ENCODE measurements at places on chromosomes 2 and 18.

DNA sequence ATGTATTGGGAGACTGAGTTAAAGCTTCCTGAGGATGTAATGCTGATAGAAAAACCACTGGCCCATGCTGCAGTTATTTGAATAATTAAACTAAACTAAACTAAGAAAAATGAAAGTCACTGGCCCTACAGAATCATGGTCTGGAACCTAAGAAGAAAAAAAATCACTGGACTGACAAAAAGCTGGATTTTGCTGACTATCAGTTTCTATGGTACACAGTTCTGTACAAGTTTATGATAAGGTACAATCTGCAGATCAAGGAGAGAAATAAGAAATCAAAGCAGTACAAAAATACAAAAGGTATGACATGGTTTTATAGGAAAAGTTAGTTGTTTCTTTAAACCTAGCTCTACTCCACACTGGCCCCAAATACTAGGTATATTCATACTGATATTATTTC is 15.6 kb downstream of the PPP4R3B start:
- DNase-seq, result no peak

GRCh38 chr2:75602724-75603342 is 42.1 kb upstream of the EVA1A start:
- DNase-seq, result no peak

GRCh38 chr2:105857076-105857740 is 112.5 kb downstream of the NCK2 start:
- no peak for DNase-seq

GRCh38 chr18:45670281-45670962 is 53.6 kb upstream of the SLC14A1 start:
- DNase-seq, result no peak

- DNase-seq, result no peak
Measured at GRCh38 chr18:49899657-49900330, 86.5 kb upstream of the ACAA2 start.

GRCh38 chr18:45958027-45958426 is 9.1 kb downstream of the EPG5 start:
- DNase-seq, result no peak

- DNase-seq, result no peak
Measured at GRCh38 chr2:67108231-67108630, 288.9 kb upstream of the ETAA1 start.

GRCh38 chr2:127133793-127134192 is 26.8 kb upstream of the BIN1 start:
- DNase-seq, result no peak

- DNase-seq, result no peak
Measured at GRCh38 chr18:22088029-22088428, 81.4 kb upstream of the GATA6 start.

- no peak for DNase-seq
Measured at GRCh38 chr2:112198780-112199179, 56.1 kb downstream of the ZC3H8 start.

DNA sequence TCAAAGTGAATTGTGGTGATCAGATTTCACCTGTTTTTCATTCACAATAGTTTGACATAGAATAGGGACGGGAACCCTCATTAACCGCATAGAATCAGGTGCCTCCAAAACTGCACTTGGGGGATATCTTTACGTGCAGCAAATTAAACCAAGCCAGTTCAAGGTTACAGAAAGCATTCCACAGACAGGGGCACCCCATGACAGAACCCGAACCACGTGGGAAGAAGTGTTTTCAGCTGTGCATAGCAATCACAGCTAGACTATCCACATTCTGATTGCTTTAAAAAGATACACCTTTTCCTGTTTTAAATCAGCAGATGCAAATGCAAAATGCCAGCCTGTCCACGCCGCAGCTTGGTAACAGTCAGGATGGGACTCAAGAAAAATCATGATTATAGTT is 205.8 kb downstream of the ANAPC1 start:
- no peak for DNase-seq

DNA sequence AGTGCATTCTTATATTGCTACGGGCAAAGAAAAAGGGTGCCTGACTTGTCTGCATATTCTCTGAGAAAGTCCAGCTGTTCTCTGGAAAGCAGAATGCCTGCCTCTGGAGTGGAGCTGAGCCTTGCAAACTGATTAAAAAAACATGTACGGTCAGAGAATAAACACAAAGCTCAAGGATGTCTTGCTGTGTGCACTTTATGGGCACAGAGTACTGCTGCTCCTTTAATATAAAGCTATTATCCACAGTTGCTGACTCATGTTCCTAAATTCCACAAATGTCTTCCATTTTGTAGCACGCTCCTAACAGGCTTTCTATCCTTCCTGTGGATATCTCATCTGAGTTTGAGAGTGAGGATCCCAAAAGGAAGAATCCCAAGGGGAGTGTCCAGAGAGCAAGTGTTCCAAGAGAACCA is 229.0 kb downstream of the MREG start:
- no peak for DNase-seq

DNA sequence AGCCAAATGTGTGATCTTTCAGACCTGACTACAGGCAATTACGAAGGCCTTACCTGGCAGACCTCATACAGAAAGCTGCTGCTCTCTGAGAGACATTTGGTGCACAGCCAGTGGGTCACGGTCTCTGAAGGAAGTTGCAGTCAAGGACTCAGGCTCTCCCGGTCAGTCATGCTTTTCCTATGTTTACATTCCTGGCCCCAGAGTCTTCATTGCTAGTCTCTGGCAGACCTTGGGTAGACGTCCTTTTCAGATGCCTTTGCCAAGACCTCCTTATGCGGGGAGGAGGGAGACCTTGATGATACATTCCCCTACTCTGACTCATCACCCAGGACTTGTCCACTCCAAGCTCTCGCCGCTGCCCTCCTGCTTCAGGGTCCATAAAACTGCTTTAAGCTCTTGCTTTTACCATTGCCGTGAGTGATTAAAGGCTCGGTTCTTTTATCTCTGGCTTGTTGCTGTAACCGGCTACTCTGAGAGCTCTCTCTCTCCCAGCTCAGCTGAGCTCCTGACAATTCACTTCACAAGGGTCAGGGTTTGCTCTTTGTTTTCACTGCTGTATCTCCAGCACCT is 62.0 kb upstream of the SLC35F5 start:
- peak; percentile 39 for DNase-seq

DNA sequence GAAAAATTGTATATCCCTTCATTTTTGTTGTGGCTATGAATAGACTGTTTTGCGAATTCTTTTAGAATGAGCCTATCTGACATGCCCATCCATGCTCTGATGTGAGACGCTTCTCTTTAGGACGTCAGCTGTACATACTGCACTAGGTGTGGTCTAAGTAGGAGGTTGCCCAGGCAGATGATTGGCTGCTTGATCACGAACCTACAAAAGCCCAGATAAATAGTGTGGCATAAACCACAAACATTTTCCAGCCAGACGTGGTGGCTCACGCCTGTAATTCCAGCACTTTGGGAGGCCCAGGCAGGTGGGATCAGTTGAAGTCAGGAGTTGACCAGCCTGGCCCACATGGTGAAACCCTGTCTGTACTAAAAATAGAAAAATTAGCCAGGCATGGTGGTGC is 251.8 kb downstream of the AGAP1 start:
- no peak for DNase-seq

DNA sequence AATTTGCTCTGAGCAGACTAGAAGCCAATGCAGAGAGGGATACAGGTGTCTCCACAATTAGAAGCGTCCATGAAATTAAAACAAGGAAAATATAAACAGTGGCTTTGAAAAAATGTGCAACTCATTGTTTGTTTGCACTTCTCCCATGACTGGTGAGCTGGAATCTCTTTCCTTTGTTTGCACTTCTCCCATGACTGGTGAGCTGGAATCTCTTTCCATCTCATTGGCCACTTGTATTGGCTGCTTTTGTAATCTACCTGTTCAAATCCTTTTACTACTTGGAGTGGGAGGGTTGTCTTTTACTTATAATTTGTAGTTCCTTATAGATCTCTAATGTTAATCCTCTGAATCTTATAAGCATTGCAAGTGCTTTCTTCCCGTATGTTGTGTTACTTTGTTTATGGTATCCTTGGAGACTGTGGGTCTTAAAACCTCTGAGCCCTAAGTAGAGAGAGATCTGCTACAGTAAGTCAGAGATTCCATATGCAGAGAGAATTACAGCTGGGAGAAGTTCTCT is 94.1 kb downstream of the RTN4 start:
- DNase-seq, result no peak

DNA sequence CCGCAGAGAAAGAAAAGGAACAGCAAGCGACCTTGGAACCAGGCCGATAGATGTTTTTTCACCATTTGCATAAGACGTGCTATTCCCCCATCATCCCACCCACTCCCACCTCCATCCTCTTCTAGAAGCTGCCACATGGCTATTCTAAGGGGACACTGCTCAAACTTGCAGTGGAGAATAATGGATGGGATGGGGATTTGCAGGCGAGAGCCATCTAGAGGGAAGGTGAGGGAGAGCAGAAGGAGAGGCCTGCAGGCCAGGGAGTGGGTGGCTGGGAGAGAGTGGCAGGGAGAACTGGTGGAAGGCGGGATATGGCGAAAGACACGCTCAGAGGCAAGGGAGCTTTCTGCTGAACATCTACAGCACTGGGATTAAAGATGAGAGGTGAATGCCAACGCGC is 84.9 kb downstream of the MAPK4 start:
- peak; percentile 38 for DNase-seq

Data from HEK293T (cell line).